ENCODE measurements at places on chromosomes 1 and 21.

DNA sequence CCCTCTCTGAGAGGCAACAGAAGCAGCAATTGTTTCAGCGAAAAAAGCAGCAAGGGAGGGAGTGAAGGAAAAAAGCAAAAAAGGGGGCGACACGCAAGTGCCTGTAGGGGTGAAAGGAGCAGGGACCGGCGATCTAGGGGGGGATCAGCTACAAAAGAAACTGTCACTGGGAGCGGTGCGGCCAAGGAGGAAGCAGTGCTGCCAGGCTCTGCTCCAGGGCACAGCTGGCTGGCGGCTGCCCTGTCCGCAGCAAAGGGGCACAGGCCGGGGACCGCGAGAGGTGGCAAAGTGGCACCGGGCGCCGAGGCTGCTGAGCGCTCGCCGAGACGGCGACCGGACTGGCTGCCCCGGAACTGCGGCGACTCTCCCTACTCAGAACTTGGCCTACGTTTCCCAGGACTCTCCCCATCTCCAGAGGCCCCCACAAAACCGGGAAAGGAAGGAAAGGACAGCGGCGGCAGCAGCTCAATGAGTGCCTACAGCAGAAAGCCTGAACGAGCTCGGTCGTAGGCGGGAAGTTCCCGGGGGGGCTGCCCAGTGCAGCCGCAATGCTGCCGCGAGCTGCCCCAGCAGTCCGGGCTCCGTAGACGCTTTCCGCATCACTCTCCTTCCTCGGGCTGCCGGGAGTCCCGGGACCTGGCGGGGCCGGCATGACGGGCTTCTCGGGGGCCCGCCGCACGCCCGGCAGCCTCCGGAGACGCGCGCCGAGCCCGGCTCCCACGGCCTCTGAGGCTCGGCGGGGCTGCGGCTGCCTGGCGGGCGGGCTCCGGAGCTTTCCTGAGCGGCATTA, 1.0 kb upstream of the CDKN2C start:
- no peak for DNase-seq

DNA sequence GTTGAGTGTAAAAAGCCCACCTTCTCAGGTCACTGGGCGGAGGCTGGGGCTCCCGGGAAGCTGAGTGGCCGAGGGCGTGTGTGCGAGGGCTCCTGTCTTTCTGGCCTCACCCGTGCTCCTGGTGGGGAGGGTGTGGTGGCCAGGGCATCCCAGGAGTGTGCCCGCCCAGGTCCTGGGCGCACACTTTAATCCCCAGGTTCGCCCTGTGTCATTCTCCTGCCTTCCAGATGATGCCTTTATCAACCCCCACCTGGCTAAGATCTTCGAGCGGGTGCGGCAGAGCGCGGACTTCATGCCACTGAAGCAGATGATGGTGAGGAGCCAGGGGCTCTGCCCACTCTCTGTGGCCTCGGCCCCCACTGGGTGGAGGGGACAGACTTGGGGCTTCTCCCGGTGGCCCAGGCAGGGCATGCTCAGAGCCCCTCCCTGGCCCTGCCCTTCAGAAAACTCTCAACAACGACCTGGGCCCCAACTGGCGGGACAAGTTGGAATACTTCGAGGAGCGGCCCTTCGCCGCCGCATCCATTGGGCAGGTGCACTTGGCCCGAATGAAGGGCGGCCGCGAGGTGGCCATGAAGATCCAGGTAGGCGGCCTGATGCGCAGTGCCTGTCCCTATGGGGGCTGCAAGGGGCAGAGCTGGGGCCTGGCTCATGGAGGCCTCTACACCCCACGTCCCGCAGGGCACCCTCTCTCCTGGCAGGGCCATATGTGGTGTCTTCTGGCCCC, 42.5 kb downstream of the COQ8A start:
- no peak for DNase-seq

- DNase-seq = no peak
These were observed 497 bp downstream of the PKLR start for GRCh38 chr1:155300553-155301329.

- no peak for DNase-seq
These were observed 47.1 kb upstream of the SCMH1 start for GRCh38 chr1:41289196-41289595.

DNA sequence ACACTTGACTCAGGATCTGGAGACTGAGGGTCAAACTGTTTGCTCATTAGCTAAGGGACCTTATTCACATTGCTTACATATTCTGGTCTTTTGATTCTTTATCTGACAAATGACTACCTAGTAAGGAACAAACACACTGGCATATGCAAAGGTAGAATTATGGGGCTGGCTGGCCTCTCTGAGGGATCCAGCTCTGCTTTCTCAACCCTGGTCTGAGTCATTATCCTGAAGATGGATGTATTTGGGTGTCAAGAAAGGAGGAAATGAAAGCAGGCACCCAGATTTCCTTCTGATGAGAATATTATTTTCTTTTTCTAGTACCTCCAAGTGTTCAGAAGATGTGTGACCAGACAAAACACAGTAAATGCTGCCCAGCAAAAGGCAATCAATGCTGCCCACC, 6.0 kb downstream of the SMCP start:
- DNase-seq = no peak

DNA sequence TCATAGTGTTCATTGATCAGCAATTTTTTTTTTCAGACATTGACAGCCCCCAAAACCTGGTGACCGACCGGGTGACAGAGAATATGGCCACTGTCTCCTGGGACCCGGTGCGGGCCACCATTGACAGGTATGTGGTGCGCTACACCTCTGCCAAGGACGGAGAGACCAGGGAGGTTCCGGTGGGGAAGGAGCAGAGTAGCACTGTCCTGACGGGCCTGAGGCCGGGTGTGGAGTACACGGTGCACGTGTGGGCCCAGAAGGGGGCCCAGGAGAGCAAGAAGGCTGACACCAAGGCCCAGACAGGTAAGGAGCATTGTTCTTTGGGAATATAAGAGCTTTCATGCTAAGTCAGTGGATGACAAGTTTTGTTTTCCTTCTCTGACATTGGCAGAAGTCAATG, 49.3 kb downstream of the TNN start:
- DNase-seq = no peak

- no peak for DNase-seq
These were observed 32.7 kb downstream of the PPP2R5A start for GRCh38 chr1:212317916-212318315.

DNA sequence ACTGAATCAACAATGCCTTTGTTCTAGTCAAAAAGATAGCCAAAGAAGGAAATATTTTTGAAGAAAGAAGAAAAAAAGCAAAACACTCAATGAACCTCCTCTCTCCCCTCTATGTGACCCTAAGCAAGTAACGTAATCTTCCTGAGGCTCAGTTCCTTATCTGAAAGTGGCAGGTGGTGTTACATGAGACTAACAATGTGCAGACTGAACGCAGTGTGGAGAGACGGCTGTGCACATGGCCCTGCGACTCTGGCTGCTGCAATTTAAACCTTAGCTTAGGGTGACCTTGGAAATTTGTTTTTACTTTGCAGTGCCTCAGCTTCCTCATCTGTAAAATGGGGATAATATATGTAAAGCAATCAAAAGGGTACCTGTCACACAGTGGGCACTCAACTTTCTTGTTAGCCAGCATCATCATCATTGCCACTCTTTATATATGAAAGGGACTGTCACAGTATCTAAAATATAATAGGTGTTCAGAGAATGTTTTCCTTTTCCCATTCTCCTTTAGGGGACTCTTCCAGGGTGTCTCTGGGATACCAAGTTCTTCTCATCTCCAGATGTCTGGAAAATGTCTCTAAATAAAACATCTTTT, 100.1 kb upstream of the JUN start:
- no peak for DNase-seq

GRCh38 chr1:42675467-42675866, 6.8 kb upstream of the YBX1 start:
- no peak for DNase-seq
